SJSA1 (cell line): ENCODE measurements at places on chromosomes 5 and 9. TPM values are rescaled to one million over a fixed set of nuclear protein-coding genes. Genes with fewer than 3 reads are reported as not detected.

- DNase-seq, result no peak
Observed at GRCh38 chr9:68904454-68904853, 109.5 kb downstream of the PRKACG start.

DNA sequence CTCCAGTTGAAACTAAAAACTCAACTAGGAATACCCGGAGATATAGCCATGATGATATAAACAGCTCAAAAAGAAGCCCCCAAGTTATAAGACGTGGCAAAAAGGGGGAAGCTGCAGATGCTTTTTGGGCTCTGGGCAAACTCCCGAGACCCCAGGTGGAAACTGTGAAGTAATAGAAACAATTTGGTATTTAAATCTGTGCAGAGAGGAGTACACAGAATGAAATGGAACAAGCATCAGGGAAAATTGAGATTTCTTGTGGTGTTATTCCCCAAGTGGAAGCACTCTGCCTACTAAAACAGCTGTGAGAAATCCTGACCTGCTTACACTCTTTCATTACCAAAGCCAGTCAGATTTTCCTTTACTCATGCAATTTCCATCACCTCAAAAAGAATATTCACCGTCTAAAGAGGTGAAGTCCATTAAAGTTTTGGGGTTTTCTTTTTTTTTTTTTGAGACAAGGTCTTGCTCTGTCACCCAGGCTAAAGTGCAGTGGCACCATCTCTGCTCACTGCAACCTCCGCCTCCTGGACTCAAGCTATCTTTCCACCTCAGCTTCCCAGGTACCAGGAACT, 23.5 kb downstream of the SAXO1 start:
- DNase-seq, result no peak

DNA sequence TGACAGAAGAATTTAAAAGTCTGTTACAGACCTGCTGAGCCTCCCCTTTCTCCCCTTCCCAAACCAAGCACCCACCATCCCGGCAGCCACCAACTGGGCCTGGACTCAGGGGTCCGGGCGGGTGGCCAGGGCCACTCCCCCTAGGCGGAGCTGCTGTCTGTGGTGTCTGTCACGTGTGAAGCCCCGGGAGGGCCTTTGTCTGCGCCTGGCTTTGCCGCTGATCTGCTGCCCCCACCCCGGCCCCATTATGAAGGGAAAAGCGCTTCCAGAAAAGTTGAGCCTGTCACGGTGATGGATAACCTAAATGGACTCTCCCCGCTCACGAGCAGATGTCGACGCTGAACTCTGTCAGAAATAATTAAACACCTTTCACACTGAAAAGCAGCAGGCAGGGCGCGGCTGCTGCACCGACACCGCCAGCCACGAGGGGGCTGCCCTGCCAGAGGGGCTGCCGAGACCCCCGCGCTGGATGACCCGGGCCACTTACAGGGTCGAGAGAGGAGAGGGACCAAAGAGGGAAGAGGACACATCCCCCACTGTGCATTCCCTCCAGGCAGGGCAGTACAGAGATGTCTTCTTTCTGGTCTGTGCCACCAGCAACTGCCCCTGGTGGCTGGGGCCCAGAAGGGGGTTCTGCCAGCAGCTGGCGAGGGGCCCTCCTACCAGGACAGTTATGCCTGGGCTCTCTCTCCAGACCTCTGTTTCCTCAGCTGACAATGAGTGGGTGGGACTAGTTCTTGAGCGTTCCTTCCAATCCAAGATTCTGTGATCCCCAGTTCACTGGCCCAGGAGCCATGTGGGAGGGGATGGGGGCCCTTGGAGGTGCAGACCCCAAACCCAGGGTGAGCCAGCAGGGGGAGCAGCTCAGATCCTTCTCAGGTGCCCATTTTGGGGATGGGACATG, 36.0 kb upstream of the BARHL1 start:
- no peak for DNase-seq

- DNase-seq, result no peak
Observed at GRCh38 chr5:17157916-17158529, 59.4 kb upstream of the BASP1 start.

GRCh38 chr5:142825378-142826089, 55.4 kb downstream of the ARHGAP26 start:
- DNase-seq, result no peak

DNA sequence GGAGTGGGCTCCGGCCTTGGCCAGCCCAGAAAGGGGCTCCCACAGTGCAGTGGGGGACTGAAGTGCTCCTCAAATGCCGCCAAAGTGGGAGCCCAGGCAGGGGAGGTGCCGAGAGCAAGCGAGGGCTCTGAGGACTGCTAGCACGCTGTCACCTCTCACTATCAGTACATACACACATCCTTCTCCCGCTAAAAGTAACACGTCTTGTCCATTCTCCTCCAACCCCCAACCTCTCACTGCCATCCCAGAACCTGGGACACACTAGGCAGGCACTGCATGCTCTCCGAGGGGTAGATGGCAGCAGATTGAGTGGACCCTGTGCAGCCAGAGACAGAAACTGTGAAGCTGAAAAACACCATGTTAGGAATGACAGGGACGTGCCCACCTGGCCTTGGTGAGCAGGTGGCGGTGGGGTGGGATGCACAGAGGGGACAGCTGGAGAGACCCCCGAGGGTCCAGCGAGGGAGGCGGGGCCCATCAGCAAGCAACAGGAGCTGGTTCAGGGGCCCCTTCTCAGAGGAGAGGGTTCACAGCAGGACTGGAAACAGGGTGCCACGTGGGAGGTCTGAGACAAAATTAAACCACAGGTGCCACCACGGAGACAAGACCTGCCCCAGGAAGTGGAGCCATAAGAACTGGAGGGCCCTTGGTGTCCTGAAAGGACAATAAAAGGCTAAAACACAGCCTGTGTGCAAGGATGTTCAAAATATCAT, 16.9 kb downstream of the SEMA4D start:
- DNase-seq, result no peak

- DNase-seq, result no peak
Observed at GRCh38 chr9:127455324-127455992, 4.1 kb downstream of the LRSAM1 start.

DNA sequence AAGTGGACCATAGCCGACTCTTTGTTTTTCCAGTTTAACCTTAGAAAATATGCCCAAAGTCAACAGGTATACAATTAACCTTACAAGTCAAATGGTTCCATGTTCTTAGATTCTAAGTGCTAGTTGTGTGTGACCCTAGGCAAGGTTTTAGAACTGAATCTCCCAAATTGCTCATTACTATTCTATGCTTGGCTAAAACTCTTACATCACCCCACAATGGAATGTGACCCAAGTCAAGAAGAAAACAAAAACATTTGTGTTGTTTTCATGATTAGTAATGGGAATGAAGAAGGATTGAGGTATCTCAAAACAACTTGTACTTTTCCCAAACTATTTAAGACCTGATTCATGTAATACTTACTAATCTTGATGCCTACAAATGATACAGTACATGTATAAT, 159.2 kb downstream of the ARRDC3 start:
- no peak for DNase-seq

- no peak for DNase-seq
Observed at GRCh38 chr9:32500768-32501167, 25.2 kb downstream of the RIGI start.

DNA sequence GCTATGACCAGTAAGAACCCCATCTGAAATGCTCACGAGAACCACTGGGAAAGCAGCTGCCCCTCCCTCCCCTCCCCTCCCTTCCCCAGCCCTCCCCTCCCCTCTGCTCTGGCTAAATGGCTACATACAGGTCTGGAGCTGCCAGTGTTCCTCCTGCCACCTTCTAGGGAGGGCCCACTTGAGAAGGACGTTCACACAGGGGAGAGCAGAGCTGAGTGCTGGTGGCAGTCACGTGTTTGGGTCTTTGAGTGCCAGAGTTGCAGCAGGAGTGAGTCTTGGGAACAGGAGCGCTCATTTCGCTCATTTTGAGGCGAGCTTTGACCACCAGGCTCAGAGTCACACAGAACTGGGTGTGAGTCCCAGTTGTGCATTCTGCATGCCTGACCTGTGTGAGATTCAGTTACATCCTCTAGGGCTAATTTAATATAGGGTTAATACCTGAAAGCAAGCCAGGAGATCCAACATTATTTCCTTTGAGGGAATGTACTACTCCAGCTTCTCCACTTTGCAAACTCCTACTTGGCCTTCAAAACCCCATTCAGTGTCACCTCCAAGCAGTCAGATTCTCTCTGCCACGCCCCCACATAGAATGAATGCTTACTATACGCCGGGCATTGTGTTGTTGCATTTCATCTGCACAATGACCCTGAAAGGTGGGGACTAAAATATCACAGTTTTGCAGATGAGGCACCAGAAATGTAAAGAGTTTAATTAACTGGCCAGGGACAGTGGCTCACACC, 25.1 kb downstream of the CPLX2 start:
- DNase-seq, result no peak

DNA sequence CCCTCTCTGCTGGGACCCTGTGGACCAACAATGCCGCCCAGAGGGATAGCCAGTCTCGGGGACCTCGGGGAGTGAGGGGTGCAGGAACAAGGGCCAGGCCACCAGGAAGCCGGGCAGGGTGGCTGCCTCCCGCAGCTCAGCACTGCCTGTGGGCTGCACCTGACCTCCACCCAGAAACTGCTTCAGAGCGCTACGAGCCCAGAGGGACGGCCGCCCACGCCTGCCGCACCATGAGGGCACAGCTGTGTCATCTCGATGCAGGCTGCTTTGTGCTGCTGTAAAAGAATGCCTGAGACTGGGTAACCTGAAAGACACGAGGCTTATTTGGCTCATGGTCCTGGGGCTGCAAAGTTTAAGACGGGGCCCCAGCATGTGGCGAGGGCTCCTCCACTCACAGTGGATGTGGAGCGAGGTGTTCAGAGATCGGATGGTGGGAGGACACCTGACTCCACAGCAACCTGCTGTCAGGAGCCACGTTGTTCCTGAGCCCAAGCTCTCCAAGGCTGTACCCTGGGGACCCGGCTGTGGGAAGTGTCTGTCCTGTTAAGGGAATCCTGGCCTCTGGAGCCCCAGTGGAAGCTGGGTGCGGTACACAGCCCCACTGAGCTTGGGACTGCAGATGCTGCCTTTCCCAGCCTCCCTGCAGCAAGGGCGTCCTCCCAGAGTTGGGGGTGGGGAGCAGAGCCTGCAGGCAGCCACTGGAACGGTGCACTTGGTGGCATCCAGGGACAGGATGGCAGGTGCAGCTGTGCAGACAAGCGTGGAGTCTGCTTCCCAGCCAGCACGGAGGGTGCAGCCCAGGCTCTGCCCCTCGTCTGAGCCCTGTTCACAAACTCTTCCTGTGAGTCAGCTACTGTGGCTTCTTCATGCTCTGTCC, 11.8 kb upstream of the ZDHHC11 start:
- no peak for DNase-seq

DNA sequence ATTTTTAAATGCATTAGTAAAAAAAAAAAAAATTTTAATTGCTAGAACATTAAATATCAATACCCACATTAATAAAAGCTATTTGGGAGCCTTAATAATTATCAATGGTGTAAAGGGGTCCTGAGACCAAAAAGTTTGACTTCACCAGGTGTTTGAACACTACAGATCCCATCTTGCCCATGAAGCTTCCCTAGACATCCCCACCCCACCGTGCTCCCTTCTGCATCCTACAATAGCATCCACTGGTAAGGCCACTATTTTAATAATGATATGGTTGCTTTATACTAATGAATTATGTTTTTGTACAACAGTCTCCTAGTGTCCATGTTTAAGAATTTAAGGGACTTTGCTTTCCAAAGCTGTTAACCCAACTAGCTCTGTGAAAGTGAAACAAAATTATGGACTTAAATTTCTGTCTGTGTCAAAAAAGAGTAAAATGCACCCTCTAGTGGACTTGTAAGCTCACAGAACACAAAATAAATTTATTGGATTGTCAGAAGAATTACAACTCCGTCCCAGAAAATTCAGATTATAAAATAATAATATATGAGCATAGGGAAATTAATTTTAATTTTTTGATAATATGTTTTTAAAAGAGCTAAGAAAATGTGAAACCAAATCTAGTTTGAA, 76.0 kb downstream of the ARL15 start:
- DNase-seq, result no peak

GRCh38 chr9:132249690-132250089, 87.8 kb downstream of the NTNG2 start:
- no peak for DNase-seq

DNA sequence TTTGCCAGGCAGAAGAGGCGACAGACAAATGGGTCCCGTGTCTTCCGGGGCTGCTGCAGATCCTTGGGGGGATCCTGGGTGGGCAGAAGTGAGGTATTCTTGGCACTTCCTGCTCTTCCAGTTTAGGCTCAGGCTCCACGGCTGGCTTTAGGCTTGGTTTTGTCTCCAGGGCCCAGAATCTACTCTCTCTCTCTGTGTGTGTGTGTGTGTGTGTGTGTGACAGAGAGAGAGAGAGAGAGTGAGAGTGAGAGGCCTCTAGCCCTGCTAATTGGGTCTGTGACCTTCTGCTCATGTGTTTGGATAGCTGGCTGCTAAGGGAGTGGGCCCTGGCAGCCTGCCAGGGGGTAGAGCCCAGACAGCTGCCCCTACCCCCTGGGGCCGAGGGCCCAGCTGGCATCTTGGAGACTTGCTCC, 39.3 kb downstream of the CRB2 start:
- no peak for DNase-seq

- DNase-seq, result peak; percentile 34
Observed at GRCh38 chr9:36625006-36625615, 52.4 kb downstream of the MELK start.

- no peak for DNase-seq
Observed at GRCh38 chr5:176619569-176620332, 9.8 kb upstream of the GPRIN1 start.

GRCh38 chr9:134272302-134273023, 53.8 kb upstream of the RXRA start:
- DNase-seq, result no peak

GRCh38 chr9:68574150-68574549, 33.5 kb upstream of the TMEM252 start:
- DNase-seq, result no peak

DNA sequence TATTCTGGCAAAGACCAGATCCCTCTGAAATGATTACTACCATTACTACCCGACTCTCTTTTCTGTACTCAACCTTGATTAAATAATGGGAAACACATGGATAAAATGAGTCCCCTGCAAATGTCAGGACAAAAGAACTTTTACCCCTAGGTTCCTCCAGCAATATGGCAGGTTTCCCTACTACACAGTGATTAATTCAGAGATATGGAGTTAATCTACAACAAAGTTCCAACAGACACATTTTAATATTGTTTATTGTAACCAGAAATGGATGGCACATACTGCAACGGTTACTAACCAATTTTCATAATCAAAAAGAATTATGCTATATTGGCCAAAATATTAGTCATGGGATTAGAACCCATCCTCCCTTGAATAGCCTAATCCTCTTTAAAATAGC, 294.8 kb downstream of the ATPSCKMT start:
- DNase-seq, result no peak

GRCh38 chr5:178104492-178104891, 8.8 kb upstream of the N4BP3 start:
- no peak for DNase-seq

- no peak for DNase-seq
Observed at GRCh38 chr9:5884191-5884590, 6.5 kb upstream of the MLANA start.

Gene IFNE
- 0.24 TPM in 1 of 2 replicates, not detected in the other for total RNA-seq

Gene TGFBR1
- total RNA-seq, result 29.3 and 36.0 TPM in 2 replicates

Gene GPR151
- not detected in 2 replicates for total RNA-seq

Gene GARNL3
- 0.22 and 2.0 TPM in 2 replicates for total RNA-seq

Gene PLAC8L1
- not detected in 2 replicates for total RNA-seq

Gene SPATA31A3
- not detected in 2 replicates for total RNA-seq

Gene IL5
- not detected in 2 replicates for total RNA-seq

Gene LRRTM2
- total RNA-seq, result 0.21 TPM in 1 of 2 replicates, not detected in the other

Gene TICAM2
- total RNA-seq, result 13.6 and 22.1 TPM in 2 replicates

Gene CNTNAP3B
- total RNA-seq, result 0.06 TPM in 1 of 2 replicates, not detected in the other

Gene FOXD4L3
- not detected in 2 replicates for total RNA-seq

Gene IGFBPL1
- 1.7 and 9.1 TPM in 2 replicates for total RNA-seq

Gene PDZD2
- total RNA-seq, result 0.16 TPM in 1 of 2 replicates, not detected in the other

Gene ARPC5L
- total RNA-seq, result 31.5 and 41.3 TPM in 2 replicates

Gene TMOD1
- total RNA-seq, result not detected in 2 replicates

Gene GARIN3
- total RNA-seq, result not detected in 2 replicates
